Right forelimb (tissue), 1 donor: ENCODE measurements at places on chromosomes 7 and 10.

DNA sequence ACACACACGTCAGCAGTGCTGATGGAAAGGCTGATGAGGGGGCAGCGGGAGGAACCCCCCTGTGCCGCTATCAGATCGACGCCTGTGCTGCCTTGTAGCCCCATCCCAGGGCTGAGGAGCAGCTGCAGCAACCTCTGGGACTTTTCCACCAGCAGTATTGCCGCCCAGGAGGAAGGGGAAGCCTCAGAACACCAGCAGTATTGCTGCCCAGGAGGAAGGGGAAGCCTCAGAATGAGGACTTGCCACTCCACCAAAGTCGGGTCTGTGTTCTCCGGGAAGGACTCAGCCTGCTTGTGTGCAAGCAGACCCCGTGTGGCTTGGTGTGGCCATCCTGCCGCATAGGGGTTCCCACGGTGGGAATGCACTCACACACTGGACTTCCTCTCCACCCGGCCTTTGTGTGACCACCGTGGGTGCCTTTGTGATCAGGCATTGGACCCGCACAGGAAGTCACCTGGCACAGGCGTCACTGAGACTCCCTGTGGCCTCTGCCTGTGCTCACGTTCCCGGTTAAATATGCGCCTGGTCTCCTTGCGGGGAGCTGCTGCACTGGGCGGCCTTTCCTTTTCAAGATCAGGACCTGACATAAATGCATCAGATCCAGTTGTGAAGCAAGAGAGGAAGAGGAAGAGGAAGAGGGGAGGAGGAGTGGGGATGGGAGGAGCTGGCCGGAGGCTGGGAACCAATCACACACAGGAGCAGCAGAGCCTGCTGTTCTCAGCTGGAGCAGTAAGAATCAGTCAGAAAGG, 248.5 kb downstream of the DNAJB6 start:
- DNase-seq: no peak

- no peak for DNase-seq
Observed at GRCh38 chr10:28533186-28533564, 257 bp downstream of the WAC start.

DNA sequence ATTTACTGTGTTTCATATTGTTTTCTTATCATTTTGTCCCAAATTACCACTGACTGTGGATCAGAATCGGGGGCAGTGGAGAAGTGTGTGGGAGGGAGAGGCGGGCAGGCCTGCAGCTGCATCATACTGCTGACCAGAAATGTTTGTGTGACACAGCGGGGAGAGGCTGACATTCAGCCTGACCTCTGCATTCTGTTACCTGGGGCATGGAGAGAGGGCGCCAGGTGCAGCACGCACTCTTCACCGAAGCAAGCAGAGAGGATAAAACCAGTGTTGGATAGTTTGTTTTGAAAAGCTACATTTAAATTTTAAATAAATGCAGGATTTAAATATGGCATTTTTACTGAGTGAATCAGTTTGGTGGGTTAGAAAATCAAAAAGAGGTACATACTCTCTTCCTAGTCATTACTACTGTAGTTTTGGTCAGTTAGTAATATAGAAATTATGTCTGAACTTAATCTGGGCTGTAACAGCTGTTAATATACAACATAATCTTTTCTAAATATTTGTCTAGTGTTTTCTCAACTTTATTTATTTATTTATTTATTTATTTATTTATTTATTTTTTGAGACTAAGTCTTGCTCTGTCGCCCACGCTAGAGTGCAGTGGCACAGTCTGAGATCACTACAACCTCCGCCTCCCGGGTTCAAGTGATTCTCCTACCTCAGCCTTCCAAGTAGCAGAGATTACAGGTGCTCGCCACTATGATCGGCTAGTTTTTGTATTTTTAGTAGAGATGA, 8.8 kb upstream of the STMP1 start:
- no peak for DNase-seq

DNA sequence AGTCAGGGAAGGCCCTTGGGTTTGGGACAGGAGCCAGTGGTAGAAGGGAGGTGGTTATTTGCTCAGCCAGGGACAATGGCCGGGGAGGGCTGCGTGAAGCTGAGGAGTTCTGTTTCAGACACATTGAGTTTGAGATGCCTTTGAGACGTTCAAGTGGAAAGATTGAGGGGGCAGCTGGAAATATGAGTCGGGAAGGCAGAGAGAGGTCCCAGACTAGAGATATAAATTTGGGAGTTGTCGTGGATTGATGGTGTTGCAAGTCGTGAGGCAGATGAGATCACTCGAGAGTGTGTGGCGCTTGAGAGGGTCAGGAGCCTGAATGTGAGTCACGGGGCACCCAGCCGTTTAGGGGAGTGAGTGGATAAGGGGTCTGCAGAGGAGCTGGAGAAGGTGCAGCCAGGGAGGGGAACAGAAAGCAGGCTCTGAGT, 73.3 kb downstream of the ZMIZ1 start:
- no peak for DNase-seq

DNA sequence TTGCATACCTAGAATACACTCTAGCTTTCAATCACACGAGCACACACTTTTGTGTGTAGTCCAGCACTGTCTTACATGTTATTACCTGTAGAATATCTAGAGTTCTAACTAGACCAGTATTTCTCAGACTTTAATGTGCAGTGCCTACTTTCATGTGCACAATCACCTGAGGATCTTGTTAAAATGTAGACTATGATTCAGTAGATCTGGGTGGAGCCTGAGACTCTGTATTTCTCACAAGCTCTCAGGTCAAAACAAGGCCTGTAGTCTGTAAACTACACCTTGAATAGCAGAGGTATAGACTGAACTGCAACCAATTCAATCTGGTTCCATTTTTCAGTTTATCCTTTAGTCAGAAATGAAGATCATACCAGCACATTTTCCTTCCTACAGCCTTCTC, 11.1 kb downstream of the IFIT2 start:
- no peak for DNase-seq

DNA sequence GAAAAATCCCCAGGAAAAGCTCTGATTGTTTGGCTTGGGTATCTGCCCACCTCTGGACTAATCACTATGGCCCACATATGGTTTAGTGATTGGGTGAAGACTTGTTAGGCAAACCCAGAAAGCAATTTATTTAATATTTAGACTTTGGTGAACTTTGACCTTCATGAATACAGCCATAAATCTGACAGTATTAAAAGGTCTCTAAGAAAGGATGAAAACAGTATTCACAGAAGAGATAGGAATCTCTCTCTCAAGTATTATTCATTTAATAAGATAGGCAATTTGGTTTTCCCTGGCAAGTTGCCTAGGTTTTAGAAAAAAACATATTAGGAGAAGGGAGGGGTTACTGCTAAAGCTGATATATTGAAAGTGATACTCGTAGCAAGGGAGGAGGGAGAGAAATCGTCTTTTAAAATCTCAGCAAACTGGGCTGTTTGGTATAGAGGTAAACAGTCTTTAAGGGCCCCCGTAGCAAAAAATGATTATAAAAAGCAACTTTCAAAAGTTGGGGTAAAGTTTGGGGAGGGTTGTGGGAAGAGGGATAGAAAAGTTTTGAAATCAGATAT, 57.1 kb downstream of the LSMEM1 start:
- DNase-seq: no peak
